Psoas muscle (tissue), 8 donors: ENCODE measurements at places on chromosomes 12 and 14. TPM values are rescaled to one million over a fixed set of nuclear protein-coding genes. Genes with fewer than 3 reads are reported as not detected.

Gene NAP1L1
- total RNA-seq = 301 TPM

Gene STRAP
- total RNA-seq = 94.3 TPM

GRCh38 chr14:86510491-86510890 is 980.5 kb downstream of the FLRT2 start:
- no peaks in the 10 kb centered on the region for H3K4me1 ChIP-seq
- H3K36me3 ChIP-seq = no peaks in the 10 kb centered on the region
- H3K27ac ChIP-seq = no peak overlapping the region
- no peaks in the 10 kb centered on the region for H3K27me3 ChIP-seq
- DNase-seq = no peak

GRCh38 chr12:123479442-123480180 is 21.7 kb downstream of the SNRNP35 start:
- DNase-seq = peak; percentile 68
- peaks cover 3% of the 10 kb centered on the region for H3K36me3 ChIP-seq
- H3K4me1 ChIP-seq = peaks cover 41% of the 10 kb centered on the region
- H3K4me3 ChIP-seq = peak overlapping the region; percentile 44

DNA sequence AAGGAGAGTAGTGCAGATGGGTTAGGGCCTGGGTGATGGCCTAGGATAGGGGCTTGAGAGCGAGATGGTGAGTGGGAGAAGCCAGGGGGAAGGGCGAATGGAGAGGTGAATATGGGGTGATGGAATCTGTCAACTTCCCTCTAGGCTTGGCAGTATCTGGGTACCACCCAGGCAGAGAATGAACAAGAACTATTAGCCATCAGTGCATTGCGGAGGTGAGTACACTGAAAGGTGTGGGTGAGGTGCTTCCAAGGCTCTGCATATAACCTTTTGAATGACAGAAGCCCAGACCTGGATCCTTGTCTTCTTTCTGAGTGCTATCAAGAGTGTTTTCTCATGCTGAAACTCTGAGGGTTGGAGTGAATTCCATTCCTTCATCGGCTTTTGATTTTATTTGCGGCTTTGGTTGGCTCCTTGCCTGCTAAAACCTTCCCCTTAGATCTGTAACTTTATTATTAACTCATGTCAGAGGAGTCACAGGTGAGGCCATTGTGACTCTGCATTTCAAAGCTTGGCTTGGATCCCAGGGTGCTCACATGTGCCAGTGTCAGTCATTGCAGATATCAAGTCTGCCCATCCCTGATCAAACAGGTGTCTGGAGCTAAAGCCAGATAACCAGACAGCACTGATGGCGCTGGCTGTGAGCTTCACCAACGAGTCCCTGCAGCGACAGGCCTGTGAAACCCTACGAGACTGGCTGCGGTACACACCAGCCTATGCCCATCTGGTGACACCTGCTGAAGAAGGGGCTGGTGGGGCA is 18.6 kb downstream of the PEX5 start:
- H3K4me1 ChIP-seq = no peaks in the 10 kb centered on the region
- H3K36me3 ChIP-seq = peaks cover 22% of the 10 kb centered on the region
- DNase-seq = no peak
- H3K27ac ChIP-seq = peak overlapping the region; percentile 67

DNA sequence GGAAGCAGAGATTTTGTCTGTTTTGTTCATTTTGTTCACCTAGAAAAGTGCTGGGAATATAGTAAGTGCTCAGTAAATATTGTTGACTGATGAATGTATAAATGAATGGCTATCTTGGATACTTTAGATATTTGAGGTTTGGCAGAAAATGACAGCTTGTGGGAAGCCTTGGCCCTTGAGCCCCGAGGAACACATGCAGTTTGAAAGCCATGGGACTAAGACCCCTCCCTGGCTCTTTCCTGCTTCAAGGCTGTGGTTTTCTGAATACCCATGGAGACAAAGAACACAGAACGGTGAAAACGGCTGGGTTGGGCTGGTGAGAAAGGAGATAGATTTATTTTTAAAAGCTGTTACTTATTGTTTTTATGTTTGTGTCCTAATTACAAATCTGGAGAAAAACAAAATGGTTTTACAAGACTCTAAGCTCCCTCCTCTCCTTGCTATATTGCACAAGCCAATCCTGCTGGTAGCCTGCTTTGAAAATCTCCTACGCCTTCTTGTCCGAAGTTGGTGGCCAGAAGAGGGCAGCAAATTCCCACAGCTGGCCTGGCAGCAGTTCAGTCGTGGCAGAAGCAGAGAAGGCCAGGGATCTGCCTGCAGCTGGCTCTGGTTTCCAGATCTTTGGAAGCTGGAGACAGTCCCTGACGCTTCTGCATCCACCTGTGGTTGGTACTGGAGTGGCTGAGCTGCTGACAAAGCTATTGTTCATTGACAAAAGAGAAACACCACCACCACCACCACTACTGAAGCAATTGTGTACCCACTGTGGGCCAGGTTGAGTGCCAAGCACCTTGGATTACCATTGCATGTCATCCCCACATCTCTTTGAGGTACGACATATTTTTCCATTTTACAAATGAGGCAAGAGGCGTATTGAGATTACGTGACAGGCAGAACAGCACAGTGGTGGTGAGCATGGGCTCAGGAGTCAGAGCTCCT is 5.2 kb upstream of the KRT85 start:
- H3K27ac ChIP-seq = no peak overlapping the region
- no peaks in the 10 kb centered on the region for H3K27me3 ChIP-seq
- no peaks in the 10 kb centered on the region for H3K4me1 ChIP-seq
- no peaks in the 10 kb centered on the region for H3K36me3 ChIP-seq
- H3K4me3 ChIP-seq = no peak overlapping the region
